ENCODE measurements at places on chromosomes 4 and X.

DNA sequence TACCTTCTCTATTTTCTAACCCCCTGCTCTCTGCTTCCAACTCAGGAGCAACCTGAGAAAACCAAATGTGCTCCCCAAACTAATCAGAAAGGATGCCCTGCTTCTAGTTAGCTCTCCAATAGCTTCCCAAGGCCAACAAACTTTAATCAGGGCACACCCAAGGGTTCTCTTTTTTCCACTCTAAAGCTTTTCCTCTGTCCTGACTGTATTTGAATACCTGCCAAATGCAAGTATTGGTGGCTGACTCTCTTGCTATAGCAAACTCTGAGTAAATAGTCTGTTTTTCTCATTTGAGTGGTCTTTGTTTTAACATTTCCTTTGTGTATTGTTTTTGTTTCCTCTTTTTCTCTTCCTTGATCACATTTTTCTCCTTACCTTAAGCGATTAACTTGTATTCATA lies 52.5 kb downstream of the GBA3 start:
- DNase-seq: no peak

- no peak for DNase-seq
These were observed 99.0 kb upstream of the MAML3 start for GRCh38 chr4:140252742-140253555.

DNA sequence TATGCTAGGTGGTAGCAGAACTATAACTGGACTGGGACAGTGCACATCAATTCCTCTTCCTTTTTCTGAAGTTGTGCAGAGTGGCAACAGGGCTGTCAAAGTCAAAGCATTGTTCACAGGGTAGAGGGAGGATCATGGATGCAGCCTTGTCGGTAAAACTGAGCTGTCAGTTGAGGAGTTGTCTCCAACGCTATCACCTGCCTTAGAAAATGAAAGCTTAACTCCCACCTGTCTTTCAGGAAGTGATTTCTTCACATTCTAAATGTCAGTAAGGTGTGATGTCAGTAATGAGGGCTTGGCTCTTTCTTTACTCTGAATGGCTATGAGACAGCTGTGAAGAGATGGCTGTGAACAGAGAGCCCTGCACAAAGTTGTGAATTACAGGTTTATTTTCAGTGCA lies 66.4 kb upstream of the BANK1 start:
- DNase-seq: no peak

DNA sequence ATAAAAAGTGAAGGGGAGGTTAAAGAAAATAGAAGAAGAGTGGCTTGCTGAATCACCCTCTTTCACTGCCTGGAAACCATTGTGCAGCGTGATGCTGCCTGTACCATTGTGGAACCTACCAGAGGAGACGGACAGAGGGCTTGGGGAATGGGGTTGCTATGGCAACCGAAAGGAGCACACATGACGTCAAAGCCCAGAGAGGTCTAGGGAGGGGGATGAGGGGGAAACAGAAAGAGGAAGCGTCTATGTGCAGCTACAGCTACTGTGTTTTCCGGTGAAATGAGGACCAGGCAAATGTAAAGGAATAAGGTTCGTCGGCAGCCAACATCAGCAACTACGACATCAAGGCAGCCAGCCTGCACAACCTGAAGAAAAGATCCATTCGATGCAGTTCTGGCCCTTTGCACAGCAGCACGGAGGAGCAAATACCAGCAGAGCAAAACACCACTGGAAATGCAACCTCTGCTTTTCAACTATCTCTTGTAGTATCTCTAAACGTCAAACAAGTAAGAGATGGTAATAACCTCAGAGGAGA lies at the start of gene MAPK10:
MAPK10 (minus strand) TSS at position 110 of the 535 bp plus-strand sequence.
- peak; percentile 3 for DNase-seq

- no peak for DNase-seq
These were observed 346.5 kb upstream of the FMR1 start for GRCh38 chrX:147565237-147565636.

- no peak for DNase-seq
These were observed 14.9 kb upstream of the EXOSC9 start for GRCh38 chr4:121786221-121786620.

DNA sequence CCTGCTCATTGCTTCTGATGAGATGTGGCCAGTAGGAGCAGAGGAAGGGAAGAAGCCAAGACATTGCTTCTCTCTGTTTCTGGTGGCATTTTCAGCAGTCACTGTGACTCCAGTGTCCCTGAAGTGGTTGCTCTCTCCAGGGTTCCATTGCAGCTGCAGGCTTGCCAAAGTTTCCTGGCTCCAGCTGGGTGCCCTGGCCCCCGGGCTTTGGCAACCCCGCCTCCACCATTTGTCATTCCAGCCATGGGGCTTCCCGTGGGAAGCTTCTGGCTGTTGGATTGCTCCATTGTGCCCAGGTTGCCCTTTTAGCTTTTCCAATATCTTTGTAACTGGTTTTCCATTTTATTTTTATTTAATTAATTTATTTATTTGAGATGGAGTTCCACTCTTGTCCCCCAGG lies 12.7 kb downstream of the FGFBP1 start:
- no peak for DNase-seq

DNA sequence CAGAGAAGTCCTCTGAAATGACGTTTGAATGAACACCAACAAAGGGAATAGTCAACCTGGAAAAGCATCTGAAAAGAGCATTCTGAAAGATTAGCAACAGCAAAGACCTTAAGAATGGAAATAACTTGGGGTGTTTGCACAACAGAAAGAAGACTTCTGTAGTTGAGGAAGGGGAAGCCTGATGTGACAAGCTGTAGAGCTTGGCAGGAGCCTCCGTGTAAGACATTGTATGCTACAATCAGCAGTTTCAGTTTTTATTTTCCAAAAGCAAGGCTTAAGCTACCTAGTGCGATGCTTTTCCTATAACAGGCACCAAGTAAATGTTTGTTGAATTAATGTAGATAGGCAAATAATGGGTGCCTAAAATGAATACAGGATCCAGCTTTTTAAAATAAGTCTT lies 484.0 kb downstream of the SPRY1 start:
- DNase-seq: no peak

DNA sequence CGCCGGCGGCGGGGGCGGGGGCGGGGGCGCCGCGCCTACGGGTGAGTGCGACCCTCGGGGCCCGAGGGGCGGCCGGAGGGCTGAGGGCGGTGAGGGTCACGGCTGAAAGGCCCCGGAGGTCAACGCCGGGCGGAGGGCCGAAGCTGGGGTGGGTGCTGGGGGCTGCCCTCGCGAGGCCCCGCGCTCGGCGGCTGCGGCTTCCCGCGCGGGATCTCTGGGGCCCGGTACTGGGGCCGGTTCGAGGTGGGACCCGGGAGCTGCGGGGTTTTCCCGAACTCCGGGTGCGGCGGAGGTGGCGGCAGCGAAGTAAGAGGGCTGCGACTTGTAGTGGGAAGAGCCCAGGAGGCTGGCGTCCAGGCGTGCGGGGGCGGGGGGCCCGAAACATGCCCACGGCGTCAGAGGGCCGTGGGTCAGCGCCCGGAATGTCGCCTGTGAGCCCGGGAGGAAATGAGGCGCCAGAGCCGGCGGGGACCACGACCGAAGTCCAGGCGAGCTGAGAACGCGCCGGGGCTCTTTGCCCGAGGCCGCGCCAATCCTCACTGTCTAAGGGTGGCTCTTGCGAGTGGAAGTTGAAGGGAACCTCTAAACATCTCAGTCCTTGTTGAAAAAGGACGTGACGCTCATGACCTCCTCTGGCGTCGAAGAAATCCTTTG lies 407 bp downstream of the IL13RA1 start:
- DNase-seq: no peak

- no peak for DNase-seq
These were observed 34.9 kb upstream of the FHDC1 start for GRCh38 chr4:152901205-152901604.

DNA sequence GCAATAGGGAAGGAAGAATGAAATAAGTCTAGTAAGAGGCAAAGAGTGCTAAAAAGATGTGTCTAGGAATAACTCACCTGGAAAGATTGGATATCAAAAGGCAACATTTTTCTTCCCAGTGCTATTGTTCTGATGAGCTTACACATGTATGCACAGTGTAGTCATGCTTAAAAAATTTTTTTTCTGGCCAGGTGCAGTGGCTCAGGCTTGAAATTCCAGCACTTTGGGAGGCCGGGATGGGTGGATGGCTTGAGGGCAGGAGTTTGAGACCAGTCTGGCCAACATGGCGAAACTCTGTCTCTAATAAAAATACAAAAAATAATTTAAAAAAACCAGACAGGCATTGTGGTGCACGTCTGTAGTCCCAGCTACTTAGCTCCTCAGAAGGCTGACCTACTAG lies 795.8 kb upstream of the IGFBP7 start:
- DNase-seq: no peak

GRCh38 chr4:30950737-30951136 lies 230.6 kb downstream of the PCDH7 start:
- no peak for DNase-seq

DNA sequence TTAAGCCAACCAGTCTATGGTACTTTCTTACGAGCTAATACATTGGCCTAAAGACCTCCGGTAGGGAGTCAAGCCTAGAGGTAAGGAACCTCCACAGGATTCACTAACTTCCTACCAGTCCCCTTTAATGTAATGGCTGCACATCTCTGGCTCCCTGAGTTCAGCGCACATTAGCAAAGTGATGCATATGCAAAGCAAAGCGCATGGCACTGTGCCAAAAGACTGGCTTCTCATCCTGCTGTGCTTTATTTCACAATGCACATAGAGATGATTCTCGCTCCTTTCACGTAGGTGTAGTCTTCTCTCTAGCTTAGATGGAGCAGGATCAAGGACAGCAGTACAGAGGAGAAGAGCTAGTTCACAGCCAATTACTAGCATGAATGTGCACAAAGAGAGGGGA lies 14.6 kb upstream of the CLTRN start:
- no peak for DNase-seq

- no peak for DNase-seq
These were observed 212.2 kb upstream of the FAT1 start for GRCh38 chr4:186935901-186936300.

DNA sequence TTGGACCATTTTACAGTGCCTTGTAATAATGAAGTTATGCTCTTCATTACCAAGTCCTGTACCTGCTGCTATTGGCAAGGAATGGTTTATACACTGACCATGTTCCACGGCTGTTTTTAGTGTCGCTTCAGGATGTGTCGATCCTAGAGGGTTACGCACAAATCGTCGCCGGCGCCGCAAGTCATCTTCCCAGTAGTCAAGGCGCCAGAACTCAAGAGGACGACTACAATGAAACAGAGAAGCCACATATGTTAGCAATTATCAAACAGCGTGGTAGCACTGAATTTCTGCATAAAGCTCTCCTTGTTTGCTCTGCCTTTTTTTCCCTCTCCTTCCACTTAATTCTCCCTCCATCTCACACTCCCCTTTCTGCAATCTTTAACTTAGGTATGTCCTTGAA lies 17.0 kb downstream of the MAB21L2 start:
- no peak for DNase-seq

DNA sequence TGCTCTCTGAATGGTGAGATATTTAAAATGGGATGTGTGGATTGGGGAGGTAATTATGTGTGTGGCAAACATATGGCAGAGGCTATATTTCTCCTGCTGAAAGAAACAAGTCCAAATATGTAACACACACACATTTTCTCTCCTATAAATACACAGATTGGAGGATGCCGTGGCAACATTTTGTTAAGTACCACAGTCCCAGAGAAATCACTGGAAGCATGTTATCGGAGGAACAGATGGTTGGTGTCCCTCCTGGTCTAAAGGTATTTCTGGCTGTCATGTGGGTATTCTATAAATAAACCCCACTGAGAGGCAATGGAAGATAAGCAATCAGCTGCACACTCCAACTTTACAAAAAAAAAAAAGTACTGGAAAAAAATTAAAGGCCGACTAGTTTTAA lies 528.3 kb upstream of the BOD1L1 start:
- DNase-seq: no peak

- DNase-seq: no peak
These were observed 350.0 kb upstream of the GATB start for GRCh38 chr4:152110780-152111179.

DNA sequence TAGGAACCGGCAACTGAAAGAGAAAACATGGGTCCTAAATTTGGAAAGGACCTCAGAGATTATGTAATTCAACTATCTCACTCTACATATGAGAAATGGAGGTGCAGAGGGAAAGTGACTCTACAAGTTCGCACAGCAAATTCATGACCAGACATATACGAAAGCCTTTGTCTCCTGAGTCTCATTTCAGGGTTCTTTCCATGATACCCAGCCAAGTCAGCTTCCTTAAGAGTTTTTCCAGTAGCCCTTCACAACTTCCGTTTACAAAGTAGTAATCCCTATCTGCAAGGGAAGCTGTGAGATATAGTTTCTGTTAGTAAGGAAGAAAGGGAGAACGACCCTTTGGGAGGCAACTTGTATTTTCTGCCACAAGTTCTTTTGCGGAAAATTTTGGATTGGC lies 110.6 kb downstream of the TEX13A start:
- DNase-seq: no peak

GRCh38 chrX:11557120-11557519 lies 108.6 kb downstream of the ARHGAP6 start:
- DNase-seq: no peak

GRCh38 chr4:5812506-5813229 lies 80.2 kb downstream of the CRMP1 start:
- DNase-seq: no peak

DNA sequence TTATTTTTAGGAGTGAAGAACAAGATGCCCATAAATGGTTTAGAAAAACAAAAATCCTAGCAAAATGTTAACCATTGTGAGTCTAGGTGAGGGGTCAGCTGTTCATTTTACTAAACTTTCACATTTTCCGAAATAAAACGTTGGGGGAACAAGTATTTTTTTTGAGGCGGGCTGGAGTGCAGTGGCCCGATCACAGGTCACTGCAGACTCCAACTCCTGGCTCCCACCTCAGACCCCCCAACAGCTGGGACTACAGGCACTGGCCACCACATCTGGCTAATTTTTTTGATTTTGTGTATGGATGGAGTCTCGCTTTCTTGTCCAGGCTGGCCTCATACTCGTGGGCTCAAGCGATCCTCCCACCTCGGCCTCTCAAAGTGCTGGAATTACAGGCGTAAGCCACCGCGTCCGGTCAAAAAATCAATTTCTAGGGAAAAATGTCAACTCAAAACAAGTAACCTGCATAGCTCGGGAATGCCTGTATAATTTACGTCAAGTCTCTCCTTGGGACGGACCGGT lies 742 bp upstream of the TAF1 start:
- DNase-seq: no peak

- no peak for DNase-seq
These were observed 14.3 kb downstream of the SLC10A6 start for GRCh38 chr4:86834901-86835300.

DNA sequence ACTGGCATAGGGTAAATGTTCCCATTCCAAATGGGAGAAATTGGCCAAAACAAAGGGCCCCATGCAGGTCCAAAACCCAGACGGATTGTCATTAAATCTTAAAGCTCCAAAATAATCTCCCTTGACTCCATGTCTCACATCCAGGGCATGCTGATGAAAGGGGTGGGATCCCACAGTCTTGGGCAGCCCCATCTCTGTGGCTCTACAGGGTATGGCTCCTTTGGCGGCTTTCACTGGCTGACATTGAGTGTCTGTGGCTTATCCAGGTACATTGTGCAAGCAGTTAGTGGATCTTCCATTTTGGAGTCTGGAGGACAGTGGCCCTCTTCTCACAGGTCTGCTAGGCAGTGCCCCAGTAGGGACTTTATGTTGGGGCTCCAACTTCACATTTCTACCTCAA lies 772.9 kb upstream of the INTU start:
- no peak for DNase-seq

GRCh38 chrX:149043401-149043800 lies 461.7 kb downstream of the IDS start:
- DNase-seq: no peak
